ENCODE measurements at places on chromosomes 2 and 18. TPM values are rescaled to one million over a fixed set of nuclear protein-coding genes. Genes with fewer than 3 reads are reported as not detected.

The NLRC4 gene
- total RNA-seq: not detected

DNA sequence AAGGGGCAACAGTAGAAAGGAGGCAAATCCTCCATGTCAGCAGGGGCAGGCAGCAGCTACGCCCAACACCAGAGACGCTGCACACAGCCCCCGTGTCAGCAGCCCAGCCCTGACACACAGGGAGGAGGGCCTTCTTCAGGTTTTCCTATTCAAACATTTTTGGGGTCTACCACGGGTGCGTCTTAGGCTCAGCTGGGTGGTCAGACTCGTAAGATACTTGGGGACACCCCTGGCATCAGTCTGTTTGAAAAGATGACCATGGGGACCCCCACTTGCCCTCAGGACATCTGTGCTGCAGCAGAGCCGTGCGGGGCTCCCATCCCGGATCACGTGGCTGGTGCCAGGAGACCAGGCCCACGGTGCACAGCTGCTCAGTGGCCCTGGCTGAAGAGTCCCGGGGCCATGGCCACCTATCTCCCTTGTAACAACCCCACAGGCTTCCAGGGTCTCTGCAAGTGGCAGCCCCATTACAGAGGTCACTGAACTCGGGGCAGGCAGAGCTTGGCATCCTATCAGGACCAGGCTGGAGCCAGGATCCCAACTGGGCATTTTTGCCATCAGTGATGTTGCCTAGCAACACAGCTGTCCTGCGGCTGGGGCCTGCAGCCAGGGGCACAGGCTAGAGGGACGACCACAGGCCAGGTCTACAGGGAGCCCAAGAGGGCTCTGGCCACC lies 82.5 kb downstream of the EDAR start:
- H3K4me3 ChIP-seq: no peak overlapping the region
- DNase-seq: no peak
- no peaks in the 10 kb centered on the region for H3K4me1 ChIP-seq
- H3K27ac ChIP-seq: no peak overlapping the region

DNA sequence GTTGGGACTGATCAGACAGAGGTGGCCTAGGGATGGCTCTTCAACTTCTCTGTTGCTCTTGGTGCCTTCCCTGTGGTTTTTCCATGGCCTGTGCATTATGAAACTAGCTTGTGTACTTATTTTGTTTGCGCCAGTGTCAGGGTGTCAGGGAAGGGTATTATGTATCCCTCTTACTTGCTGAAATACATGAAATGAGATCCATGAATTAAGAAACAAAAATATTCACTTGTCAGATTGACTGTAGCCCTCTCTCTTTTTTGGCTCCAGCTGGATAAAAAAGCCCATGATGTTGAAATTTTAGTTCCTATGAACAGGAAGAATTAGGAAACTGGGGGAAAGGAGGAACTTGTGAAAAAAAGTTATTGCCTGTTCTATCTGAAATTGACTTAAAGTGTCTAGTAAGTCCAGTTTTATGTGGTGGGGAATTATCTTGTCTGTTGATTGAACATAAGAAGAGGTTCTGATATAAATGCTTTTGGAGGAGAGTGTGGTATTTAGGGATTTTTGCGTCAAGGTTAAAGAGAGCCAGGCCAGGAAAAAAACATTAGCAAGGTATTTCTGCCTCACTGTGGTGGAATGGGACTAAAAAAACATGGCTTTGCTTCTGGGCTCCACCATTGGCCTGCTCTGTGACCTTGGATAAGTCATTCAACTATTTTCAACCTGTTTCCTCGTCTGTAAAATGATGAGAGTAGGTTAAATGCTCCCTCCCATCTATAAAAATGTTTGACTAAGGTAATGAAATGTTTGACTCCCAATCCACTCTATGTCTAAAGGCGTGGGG lies 12.0 kb downstream of the UGP2 start:
- peaks cover 56% of the 10 kb centered on the region for H3K4me1 ChIP-seq
- no peak for DNase-seq
- H3K4me3 ChIP-seq: no peak overlapping the region
- H3K27ac ChIP-seq: peak overlapping the region; percentile 26

The SCYGR4 gene
- not detected for total RNA-seq

The BCL2 gene
- total RNA-seq: 4.9 TPM

- no peaks in the 10 kb centered on the region for H3K36me3 ChIP-seq
- H3K27ac ChIP-seq: no peak overlapping the region
- H3K4me1 ChIP-seq: peaks cover 5% of the 10 kb centered on the region
- no peak overlapping the region for H3K4me3 ChIP-seq
- DNase-seq: no peak
- H3K27me3 ChIP-seq: no peaks in the 10 kb centered on the region
Measured at GRCh38 chr18:5155218-5155906, 41.7 kb downstream of the AKAIN1 start.

The RBMS1 gene
- 101 TPM for total RNA-seq

DNA sequence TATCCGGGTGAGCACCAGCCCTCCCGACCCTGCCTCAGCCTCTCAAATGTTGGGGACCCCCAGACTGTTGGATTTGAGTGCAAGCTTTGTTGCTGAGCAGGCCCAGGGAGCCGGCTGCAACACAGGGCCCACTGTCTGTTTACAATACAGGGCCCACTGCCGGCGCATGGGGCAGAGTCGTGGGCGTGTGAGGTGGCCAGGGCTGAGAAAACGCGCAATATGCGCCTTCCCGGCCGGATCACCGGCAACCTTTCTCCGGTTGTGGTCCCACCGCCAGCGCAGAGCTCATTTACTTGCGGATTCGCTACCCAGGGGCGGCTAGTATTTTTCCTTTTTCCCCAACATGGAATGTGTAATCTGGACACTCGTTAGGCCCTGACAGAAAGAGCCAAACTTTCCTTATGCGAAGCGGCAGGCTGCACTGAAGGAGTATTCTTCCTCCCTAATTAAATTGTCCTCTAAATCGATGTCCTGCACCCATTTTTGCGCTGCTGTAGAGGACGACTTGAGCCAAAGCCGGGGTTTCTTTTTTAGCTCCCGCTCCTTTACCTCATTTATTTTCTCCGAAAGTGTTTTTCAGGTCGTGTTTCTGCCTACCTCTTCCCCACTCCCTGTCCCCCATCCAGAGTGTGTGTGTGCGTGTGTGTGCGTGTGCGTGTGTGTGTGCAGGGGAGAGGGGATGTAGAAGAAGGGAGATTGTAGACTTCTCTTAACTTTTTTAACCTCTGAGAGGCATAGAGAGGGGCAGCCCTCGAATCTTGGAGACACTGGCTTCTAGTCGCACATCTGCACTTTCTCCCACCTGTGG lies 2.7 kb downstream of the OTX1 start:
- H3K4me1 ChIP-seq: peaks cover 50% of the 10 kb centered on the region
- peak; percentile 43 for DNase-seq
- H3K27ac ChIP-seq: no peak overlapping the region
- peak overlapping the region; percentile 93 for H3K4me3 ChIP-seq
- peaks cover 70% of the 10 kb centered on the region for H3K27me3 ChIP-seq

The SERPINB10 gene
- total RNA-seq: not detected

DNA sequence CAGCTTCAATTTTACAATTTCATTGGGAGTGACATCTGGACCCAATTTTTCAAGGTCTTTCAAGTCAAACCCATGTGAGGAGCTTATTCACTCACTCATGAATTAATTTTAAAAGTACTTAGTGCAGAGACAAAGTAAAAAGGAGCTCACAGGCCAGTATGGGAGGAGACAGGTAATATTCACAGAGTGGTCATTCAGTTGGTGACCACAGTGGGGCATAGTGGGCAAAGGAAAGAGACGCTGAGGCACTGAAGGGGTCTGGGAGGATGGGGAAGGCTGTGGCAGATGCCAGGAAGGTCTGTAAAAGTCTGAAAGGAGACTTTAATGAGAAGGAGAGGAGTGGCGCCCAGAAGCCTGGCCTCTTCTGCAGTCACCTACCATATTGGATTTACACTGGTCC lies 76.0 kb downstream of the CD8B2 start:
- H3K27ac ChIP-seq: no peak overlapping the region
- H3K4me1 ChIP-seq: peaks cover 5% of the 10 kb centered on the region
- no peaks in the 10 kb centered on the region for H3K36me3 ChIP-seq

The PRSS56 gene
- not detected for total RNA-seq
